Stimulated activated CD4-positive, alpha-beta T cell treated with anti-CD3 and anti-CD28 coated beads, Interleukin-4, amount 100 ng/mL, for 24 hours (primary cell): ENCODE measurements at places on chromosomes 2 and 18.

DNA sequence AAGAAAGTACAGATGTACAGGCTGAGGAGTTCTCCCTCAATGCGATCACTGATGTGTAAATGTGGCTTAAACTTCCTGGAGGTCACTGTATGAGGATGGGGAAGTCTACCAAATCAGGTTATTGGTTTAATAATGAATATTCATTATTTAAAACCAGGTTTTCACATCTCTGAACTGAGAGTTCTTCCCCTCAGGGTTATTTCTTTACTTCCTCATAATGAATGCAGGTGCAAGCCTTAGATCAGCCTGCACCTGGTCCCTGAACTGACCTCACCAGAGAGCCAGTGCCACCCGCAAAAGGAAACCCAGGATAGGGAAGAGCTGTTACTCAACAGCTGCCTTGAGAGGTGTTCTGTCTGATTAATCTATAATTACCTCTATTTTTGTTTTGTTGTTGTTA, 369.0 kb downstream of the EPHA4 start:
- DNase-seq, result no peak

GRCh38 chr18:30486856-30487255, 555.7 kb downstream of the DSC3 start:
- DNase-seq, result no peak

- no peak for DNase-seq
Observed at GRCh38 chr18:5476961-5477800, 66.6 kb downstream of the EPB41L3 start.

DNA sequence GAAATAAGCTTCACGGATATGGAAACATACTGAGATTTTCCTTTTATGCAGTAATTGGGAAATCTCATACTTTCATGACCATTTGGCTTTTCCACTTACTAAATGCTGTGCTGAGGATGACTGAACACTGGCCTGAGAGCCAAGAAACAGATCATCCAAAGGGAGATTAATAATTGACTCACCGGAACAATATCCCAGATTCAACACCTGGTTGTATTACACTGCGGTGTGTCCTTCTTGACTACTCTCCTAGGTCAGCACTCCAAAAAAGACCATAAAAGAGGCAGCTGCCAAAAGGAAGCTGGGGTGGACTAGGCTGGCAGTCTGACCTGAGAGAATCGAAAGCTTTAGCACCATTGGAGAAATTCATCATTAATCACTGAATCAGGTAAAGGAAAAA, 469.1 kb downstream of the CBLN2 start:
- DNase-seq, result no peak

GRCh38 chr18:68215931-68216330, 499.0 kb downstream of the TMX3 start:
- DNase-seq, result no peak
